T47D (cell line): ENCODE measurements at places on chromosomes 7 and 10.
A peak's percentile ranks its signal among the peaks of the same experiment; 100 is the strongest.

- no peak for DNase-seq
Observed at GRCh38 chr7:121083138-121083789, 94.8 kb downstream of the CPED1 start.

GRCh38 chr7:45435846-45436245 is 138.3 kb upstream of the ADCY1 start:
- DNase-seq = no peak

DNA sequence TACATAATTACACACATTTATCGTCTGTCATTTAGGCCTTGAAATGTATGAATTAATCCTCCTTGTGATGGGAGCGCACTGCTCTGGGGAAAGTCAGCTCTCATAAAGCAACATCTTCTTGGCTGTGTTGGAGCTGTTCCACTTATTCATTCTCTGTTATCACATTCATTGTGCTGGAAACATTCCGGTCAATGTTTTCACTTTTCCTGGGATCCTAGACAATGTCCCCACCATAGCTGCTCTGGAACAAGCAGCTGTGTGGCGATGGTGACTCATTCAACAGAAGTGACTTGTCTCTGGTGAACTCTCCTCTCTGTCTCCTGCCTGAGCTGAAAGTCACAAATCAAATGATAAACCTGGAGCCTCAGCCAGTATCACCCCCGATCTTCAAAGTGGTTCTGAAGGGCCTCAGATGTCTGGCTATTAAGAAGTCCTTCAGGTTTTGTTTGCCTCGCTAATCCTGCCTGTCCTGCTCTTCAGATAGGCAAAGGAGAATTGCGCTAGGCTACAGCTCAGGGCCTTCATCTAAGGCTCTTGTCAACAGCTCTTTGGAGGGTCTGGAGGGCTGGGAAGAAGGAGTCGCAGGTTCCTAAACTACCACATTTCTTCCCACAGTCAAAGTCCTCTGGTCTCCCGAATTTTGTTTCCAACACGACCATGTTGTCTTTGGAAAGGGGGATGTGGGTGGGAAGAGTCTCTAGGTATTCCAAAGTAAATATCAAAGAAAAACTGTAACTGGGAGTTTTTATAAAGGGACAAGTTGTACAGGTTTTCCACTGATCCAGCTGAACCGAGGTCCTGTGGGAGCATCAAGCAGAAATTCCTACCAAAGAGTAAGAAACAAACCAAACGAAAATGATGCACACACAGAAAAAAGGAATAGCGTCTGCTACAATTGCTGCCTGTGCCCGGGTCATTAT is 29.3 kb downstream of the KLF6 start:
- DNase-seq = no peak

DNA sequence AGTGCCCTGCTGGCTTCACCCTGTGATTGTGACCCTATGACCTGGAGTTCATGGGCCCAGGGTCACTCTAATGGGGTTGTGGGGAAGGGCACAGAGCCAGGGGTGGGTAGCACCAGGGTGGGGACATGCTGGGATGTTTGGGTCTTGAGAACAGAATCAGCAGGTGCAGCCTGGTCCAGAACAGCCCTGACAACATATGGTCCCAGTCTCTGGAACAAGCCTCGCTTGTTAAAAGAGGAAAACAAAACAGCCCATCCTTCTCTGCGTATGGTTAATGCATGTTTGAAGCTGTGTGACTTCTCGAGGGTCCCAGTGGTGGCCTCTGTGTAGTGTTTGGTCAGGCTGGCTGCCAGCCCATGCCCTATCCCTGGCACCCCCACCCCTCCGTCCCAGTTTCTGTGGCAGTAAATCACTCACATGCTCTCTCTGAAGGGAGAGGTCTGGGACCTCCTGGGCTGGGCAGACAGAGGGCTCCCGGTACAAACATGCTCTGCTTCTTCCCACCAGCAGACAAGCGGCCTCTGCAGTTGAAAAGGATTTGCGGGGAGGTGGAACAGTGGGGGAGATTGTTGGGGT is 79.4 kb downstream of the FAM241B start:
- DNase-seq = no peak

- DNase-seq = no peak
Observed at GRCh38 chr7:64802699-64803098, 8.5 kb downstream of the ZNF138 start.

DNA sequence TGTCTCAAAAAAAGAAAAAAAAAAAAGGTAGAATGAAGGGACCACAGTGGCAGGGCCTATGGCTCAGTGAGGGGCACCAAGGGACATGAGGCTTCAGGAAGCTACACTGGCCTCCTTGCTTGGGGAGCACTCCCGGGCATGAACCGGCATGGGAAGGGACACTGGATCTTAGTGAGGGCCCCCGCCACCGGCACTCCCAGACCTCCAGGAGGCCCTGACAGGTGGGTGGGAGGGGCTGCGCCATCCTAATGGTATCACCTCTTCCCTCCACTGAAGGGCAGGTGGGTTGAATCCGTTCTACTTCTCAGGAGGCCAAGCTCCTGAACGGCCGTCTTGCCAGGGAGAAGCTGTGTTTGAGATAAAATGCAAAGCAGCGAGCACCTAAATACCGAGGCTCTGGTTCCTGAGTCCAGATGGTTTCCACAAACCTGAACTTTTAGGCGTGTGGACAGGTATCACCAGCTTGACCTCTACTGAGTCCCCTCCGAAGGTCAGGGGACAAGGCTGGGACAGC is 69.8 kb downstream of the C10orf143 start:
- DNase-seq = no peak

DNA sequence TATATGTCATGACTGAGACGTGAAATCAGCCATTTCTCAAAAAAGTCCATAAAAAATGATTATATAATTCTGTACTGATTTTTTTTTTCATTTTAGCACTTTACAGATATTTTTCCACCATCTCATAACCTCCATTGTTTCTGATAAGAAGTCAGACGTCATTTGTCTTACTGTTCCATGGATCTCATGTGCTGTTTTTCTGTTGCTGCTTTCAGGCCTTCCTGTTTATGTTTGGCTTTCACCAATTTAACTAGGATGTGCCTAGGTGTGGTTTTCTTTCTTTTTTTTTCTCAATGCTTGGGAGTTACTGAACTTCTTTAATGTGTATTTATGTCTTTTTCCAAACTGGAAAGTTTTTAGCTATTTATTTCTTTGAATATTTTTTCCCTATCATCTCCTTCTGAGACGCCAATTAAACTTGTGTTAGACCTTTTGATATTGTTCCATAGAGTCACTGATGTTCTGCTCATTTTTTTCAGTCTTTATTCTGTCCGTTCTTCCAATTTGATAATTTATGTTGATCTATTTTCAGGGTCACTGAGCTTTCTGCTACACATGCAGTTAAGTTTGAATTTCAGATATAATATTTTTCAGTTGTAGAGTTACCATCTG is 43.3 kb downstream of the TAF3 start:
- no peak for DNase-seq

DNA sequence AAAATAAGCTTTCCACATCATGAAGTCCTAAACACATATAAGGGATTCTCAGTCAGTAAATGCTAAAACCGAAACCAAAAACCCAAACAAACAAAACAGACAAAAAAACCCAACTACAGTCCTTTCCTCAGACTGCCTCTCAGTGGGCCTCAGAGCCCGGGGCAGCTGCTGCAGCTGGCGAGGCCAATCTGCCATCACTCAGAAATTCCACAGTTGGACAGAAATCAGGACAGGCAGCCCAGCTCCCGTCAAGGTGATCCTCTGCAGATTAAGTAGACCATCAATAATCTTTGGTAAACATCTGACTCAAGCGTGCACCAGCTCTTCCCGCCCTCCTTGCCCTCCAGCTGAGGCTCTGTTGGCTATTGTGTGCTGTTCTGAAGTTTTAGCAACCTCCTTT is 142.2 kb downstream of the ATXN7L1 start:
- no peak for DNase-seq

DNA sequence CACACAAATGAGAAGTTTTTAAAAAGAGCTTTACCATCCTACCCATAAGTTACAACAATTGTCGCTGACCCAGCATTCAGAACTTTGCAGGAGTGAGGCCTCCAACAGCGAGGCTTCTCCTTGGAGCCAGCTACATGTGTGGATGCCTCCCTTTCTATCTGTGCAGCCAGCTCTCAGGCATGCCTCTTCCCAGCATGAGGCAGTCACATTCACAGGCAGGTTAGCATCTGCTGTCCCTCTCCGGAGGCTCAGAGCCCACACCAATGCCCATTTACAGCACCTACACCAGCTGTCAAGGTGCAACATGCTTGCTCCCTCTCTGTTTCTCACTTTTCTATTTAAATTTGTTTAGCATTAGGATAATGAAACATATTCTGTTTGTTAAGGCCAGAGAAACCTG is 278.7 kb upstream of the PODXL start:
- DNase-seq = no peak

DNA sequence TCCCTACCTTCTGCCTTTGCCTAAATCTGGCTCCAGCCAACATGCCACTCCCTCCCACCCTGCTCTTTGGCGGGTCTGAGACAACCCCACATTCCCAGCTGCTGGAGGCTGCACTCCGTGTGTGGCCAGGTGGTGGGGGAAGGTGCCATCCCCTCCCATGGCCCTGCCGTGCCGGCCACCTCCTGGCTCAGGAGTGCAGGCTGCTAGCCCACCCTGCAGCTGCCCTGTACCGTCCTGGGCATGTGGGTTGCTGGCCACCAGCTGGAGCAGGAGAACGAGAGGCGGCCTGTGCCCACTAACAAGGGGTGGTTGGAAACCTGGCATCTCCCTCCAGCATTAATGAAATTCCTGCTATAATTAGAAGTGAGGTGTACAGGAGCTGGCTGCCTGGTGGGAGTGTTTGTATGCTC is 97.6 kb downstream of the ZMIZ1 start:
- no peak for DNase-seq

- DNase-seq = peak; percentile 83
Observed at GRCh38 chr7:105649727-105650381, 68.6 kb upstream of the EFCAB10 start.

GRCh38 chr10:15313047-15313446 is 58.0 kb downstream of the FAM171A1 start:
- DNase-seq = no peak

- no peak for DNase-seq
Observed at GRCh38 chr7:35258868-35259522, 5.1 kb upstream of the TBX20 start.

DNA sequence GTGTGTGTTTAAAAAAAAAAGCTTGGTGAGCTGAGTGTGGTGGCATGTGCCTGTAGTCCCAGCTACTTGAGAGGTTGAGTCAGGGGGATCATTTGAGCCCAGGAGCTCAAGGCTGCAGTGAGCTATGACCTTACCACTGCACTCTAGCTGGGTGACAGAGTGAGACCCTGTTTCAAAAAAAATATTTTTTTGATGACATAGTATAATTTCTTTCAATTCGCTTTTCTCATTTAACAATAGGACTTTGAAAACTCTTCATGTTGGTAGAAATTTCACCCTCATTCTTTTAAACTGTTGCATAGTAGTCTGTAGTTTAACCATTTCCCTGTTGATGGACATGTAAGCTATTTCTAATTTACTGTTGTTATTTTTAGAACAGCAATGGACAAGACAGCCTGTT is 55.7 kb upstream of the EXOC6 start:
- no peak for DNase-seq

DNA sequence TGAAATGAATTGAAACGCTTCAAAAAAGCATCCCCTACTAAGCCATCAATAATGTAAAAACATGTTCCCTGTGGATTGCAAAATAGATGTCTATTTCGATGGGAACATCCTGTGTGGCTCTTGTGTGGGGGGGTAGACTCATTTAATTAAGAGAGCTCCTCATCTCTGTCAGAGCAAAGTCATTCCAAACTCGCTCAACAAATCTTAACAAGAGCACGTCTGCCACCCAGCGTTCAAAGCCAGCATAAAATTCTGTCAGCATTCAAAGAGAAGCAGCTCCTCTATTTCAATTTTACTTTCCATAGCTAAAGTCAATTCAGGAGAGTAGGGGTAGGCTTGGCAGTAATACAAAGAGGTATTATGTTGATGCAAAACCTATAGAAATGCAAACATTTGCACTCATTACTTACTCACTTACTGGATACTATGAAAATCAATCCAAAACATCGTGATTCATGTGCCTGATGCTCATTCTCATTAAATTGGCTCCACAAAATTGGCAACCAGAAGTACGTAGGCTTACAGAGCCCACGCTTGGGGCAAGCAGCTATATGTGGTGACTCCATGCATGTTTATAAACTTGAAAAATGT is 114.9 kb downstream of the IPMK start:
- DNase-seq = peak; percentile 28

GRCh38 chr10:28400176-28400575 is 97.3 kb upstream of the MPP7 start:
- DNase-seq = no peak

GRCh38 chr10:98417481-98417959 is 2.5 kb upstream of the PYROXD2 start:
- no peak for DNase-seq

- DNase-seq = no peak
Observed at GRCh38 chr7:102093599-102094315, 192.9 kb upstream of the SH2B2 start.

DNA sequence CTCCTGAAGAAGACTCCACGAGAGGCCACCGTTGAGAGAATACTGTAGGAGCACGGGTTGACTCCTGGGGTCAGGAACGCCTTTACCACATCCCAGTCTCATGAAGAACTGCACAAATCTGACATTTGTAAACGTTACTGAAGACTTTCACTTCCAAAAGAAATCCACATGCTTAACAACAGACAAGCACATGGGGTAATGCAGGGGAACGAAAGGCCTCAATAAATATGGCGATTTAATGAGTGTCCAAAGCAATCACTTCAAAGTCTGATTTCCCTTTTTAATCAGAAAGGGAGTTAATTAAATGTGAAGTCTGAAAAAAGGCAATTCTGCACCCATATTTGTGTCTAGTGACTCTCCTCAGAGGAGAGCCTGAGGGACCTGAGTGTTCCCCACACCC is 94.3 kb upstream of the SLC26A5 start:
- no peak for DNase-seq

GRCh38 chr10:94983555-94983954 is 45.1 kb downstream of the CYP2C9 start:
- no peak for DNase-seq

DNA sequence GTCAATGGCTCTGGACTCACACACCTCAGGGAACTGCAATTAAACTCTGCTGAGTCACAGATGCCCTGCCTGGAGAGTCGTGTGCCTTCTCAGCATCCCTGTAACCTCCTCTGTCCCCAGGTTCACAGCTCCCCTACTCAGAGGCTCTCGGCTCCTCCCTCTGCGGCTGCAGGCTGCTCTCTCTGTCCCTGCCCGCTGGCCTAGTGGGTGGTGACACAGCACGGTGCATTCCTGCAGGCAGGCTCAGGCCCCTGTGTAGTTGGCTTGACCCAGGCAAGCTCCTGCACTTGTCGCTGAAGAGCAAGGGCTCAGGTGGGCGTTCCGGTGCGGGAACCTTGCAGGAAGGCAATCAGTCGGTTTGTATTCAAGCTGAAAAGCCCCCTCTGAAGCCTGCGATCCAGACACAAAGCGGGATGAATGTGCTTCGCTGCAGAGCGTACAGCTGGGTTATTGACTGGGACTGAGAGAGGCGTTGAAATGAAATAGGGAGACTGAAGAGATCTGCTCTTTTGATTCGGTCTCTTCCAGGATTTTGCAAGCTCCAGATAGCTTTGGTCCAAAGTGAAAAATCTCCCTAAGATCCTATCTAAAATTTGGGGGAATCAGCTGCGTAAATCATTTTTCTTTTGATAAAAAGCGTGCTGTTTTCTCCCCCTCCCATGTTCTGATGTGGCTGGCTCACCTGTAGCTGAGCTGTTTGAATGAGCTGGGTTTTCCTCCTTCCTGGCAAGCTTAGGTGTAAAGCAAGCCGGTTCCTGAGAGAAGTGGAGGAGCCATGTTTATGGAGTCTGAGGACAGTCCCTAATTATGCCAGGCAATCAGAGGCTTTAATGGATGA is 208.7 kb upstream of the PHYHIPL start:
- DNase-seq = peak; percentile 31

GRCh38 chr10:79097021-79097872 is 28.5 kb downstream of the ZMIZ1 start:
- no peak for DNase-seq

- no peak for DNase-seq
Observed at GRCh38 chr7:141685285-141686023, 16.5 kb downstream of the DENND11 start.
